ENCODE measurements at places on chromosomes 16 and 17.

DNA sequence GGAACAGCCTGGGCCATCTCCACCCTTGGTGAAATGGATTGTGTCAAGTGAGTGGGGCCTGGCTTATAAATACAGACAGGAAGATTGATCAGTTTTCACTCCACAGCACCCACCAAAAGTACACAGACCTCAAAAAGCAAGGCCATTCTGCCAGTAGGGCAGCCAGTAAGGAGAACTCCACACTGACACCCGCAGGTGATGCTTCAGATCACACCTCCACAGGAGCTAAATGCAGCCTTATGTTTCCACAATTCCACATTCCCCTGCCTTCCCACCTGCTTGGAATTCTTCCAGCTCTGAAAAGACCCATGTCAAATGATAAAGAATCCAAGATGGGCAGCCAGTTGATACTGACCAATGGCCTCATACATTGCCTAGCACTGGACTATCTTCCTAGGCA is 191.1 kb downstream of the ZFHX3 start:
- no peak for DNase-seq

DNA sequence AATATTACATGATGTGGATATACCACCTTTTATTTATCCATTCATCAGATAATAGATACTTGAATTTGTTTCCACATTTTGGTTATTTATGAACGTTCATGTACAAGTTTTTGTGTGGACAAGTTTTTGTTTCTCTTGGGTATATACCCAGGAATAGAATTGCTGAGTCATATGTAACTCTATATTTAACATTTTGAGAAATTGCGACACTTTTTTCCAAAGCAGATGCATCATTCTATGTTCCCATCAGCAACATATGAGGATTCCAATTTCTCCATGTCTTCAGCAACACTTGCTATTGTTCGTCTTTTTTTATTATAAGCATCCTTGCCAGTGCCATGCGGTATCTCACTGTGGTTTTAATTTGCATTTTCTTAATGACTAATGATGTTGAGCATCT is 93.9 kb downstream of the GSG1L start:
- DNase-seq, result no peak

- DNase-seq, result no peak
Observed at GRCh38 chr16:13148836-13149235, 247.4 kb downstream of the SHISA9 start.

- DNase-seq, result no peak
Observed at GRCh38 chr16:24036038-24036543, 200.3 kb downstream of the PRKCB start.

GRCh38 chr16:75576384-75576811 is 10.2 kb downstream of the GABARAPL2 start:
- no peak for DNase-seq

GRCh38 chr17:57563958-57564357 is 181.1 kb downstream of the CCDC182 start:
- DNase-seq, result no peak

GRCh38 chr17:35660902-35661301 is 70.5 kb upstream of the RASL10B start:
- no peak for DNase-seq

GRCh38 chr17:30969989-30970830 is 629 bp upstream of the RNF135 start:
- DNase-seq, result no peak

- DNase-seq, result no peak
Observed at GRCh38 chr17:50196036-50196435, 5.4 kb downstream of the COL1A1 start.

DNA sequence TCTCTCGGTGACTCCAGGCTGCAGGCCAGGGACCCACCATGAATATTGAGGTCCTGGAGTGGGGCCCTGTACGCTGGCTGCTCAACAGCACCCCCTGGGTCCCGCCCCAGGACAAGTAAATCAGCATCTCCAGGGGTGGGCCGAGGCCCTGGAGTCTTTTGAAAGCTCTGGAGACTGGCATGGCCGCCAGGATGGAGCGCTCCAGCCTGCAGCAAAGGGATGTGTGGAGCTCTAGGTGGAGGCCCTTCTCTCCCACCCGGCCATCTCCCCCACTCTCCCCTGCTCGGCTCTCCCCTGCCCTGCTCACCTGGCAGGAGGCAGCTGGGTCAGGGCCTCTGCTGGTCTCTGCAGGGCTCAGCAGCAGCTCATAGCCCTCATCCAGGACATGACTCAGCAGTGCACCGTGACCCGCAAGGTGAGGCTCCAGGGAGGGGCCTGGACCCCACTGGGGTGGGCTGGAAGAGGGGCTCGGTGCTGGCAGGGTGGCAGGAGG is 16.6 kb downstream of the SGSH start:
- no peak for DNase-seq
